ENCODE measurements at places on chromosomes 2 and 18.

DNA sequence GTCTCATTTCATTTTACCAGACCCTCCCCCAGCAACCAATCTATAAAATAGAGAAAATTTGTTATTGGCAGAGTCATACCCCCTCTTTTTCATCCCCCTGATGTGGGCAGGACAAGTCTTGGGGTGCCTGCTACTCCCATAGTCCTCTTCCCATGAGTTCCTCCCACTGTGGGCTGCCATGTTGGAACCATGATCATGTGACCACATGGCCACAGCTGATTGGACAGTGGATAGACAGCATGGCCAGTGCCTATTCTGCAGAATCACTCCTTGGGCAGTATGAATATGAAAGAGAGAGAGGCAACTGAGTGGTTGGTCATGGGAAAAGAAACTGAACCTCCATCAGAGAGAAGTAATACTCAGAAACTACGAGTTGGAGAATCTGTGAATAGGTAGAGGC, 84.9 kb downstream of the PDCL3 start:
- DNase-seq: no peak

DNA sequence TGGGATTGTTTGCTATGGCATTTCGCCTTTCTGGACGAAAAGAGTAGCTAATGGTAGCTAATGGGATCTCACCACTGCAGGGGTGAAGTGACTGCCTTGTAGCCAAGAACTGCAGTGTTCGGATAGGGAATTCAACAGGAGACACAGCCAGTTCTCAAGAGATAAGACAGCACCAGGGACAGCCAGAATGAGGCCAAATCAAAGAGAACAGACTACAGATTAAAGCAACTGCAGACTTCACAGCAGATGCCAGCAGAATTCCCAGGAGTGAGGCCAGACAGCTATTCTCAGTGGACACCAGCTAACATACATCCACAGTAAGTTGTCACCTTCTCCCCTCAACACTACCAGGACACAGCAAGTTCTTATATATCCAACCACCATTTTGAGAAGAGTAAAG, 124.0 kb downstream of the PLA2R1 start:
- no peak for DNase-seq

DNA sequence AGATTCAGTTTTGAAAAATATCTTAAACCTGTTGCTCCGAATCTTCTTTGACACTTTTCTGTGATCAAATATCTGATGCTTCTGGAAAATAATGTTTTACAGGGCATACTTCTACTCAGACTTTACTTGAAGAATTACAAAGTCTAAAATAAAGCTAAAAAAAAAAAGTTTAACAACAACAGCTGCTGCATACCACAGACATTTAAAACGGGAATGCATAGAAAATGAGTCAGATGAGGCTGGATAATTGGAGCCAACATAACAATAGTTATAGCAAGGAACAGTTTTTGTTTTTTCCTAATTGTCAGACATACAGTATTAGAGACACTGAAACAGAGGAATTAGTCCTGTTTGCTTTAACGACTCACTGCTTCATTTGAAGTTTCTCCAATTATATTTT, 1090.2 kb downstream of the SUCLG1 start:
- DNase-seq: no peak

GRCh38 chr2:190465060-190465459, 56.9 kb downstream of the MFSD6 start:
- DNase-seq: no peak

DNA sequence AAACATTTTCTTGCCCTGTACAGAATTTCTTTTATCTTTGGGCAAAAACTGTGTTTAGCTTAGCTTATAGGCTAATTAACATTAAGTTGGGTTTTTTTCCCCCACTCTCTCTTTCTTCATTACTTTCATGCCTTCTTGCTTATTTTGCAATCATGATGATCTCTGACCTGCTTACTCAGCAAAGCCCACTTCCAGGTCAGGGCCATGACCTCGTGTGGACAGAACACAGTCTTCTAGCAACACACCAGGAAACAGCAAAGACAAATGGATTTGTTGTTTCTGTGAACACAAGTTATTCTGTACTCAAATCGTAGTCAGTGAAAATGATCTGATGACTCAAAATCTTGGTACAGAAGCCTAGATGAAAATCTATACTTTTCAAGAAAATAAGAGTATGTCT, 60.7 kb downstream of the SPATS2L start:
- no peak for DNase-seq

DNA sequence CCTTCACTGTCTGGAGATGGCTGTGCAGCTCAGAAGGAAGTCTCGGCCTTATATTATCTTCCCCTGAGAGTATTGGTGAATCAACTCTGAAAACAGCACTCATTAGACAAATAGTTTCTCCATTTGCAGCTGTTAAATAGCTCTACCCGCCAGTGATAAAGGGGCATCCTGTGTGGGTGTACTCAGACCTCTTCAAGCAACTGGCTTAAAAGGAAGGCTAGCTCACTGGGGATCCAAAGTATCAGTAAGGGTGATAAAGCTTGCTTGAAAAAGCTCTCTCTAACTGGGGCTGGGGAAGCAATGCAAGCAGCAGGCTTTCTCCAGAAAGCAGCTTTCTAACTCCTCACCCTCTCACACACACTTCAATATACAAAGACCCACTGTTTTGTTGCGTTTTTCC, 64.9 kb upstream of the PSMD14 start:
- DNase-seq: no peak

All from H7 (cell line).